Stimulated activated CD8-positive, alpha-beta memory T cell treated with anti-CD3 and anti-CD28 coated beads, Interleukin-2, amount 100 ng/mL, for 1 hour (primary cell): ENCODE measurements at places on chromosomes 3 and 15.

DNA sequence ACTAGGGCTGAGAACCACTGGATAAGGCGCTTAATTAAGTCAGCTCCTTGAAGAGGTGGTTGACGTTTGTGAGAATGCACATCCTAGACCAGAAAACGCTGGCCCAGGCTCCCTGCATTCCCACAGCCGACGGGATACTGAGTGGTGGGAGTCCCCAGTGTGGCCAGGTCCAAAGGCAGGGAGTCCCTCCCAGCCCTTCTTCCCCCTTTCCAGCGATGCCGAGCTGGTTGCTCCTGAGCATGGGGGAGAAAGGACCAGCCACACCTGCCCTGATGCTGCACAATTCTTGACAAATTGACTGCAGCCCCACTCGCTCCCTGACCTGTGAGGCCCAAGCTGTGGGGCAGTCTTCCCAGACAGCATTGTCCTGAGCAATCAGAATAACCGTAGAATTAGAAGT, 79.5 kb upstream of the PXYLP1 start:
- no peak for DNase-seq

DNA sequence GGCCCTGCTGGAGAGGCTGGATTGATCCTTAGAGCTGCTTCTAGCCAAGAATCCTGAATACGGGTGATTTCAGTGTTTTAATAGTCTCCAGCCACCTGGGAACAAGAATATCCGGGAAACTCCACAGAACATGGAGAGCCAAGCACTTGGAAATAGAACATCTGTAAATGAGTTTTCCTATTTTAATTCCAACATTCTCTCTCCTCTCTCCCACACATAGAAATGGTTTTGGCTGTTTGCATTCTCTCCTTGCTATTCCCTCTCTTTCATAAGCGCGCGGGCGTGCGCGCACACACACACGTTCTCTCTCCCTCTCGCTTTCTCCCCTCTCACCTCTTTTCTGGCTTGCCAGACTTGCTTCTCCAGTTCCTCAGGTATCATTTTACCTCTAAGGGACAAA, 50.6 kb downstream of the GADL1 start:
- DNase-seq: no peak

DNA sequence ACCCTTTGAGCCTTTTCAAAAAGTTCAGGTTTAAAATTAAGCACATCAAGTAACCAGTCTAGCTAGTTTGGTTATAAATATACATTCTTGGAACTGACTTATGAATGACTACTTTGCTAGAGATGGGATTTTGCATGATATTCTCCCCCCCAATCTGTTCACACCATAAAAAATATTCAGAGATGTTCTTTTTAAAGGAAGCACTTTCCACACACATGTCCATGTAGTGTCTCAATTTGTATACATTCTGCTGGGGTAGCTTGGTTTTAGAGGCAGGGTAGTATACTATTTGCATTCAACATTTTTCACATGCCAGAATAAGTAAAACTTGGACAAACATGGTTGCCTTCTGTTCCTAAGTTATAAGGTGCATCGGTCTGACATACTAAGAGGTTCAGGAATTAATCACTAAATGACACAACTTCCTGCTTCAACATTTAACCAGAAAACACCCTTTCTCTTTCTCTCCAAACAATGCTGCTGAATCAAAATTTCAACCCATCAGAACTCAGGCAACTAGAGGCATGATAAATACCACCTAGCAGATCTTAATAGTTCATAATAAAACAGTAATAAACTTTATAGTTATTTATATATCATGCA, 57.0 kb downstream of the SUMF1 start:
- DNase-seq: no peak

GRCh38 chr3:123256256-123256655, 54.5 kb downstream of the SEC22A start:
- no peak for DNase-seq

DNA sequence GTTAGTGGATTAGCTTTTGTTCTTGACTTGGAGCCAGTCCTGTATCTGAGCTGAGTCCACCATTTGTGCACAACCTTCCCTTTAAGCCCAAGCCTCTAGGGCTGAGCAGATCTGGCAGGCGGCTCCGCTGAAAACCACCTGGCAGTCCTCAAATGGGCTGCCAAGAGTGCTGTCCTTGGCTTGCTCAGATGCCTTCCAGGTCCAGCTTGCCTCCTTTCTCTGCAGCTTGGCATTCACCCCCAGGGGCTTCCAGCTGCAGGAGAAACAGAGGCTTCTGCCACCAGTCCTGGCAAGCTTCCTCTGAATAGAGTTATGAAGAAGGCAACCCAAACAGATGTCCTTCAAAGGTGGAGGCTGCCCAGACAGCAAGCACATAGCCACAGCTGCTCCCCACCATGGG, 96.7 kb downstream of the LRTM1 start:
- no peak for DNase-seq

GRCh38 chr3:121943431-121943830, 49.2 kb downstream of the SLC15A2 start:
- no peak for DNase-seq

GRCh38 chr15:70245932-70246622, 148.4 kb upstream of the TLE3 start:
- DNase-seq: no peak

- no peak for DNase-seq
Observed at GRCh38 chr15:60326824-60327654, 70.7 kb downstream of the ANXA2 start.

DNA sequence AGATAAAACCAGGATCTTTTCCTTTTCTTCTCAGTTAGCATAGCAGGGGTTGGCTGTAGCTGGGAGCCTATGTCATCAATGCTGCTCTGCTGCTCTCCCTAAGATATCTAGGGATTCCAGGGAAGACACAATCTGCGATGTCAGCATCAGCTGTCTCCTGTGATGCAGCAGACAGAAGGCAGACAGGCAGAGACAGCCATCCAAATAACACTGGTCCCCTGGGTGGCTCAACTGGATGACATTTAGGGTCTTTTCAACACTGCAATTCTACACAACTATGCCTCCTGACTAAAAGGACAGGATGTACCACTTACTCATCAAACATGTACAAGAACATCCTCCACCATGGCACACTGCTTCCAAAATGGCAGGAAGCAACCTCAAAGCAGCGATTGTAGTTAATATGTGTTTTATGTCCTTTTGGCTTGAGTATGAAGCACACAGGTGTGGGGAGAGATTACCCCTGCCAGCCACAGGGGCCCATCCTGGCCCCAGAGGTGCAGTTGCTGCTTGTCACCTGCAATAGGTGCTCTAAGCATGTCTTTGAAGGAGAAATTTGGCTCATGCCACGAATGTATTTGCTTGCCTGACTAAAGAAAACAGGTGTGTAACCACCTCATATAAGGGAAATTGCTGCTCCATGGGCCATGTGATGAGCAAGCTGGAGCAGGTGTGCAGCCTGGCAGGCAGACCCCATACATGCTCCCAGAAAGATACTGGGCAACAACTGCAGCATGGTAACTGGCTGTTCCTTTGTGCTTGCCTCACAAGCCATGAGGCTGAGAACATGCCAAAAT, 357.8 kb downstream of the VPS13C start:
- no peak for DNase-seq

DNA sequence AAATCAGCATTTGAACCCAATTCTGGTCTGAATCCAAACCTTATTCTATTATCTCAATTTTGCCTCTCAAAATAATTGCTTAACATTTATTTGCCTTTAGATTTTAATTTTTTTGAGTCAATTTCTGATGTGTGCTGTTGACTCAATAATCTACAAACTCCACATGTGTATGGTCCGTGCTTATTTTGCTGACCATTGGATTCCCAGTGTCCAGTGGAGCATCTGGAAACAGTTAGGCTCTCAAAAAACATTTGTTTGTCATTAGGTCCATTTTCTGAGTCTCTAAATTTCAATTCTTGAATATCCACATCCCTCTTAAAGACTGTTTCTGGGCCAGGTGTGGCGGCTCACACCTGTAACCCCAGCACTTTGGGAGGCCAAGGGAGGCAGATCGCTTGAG, 19.2 kb upstream of the MYZAP start:
- no peak for DNase-seq

- no peak for DNase-seq
Observed at GRCh38 chr3:124282751-124283651, 291.1 kb upstream of the ROPN1 start.

GRCh38 chr15:73949496-73949895, 23.2 kb downstream of the LOXL1 start:
- DNase-seq: no peak

DNA sequence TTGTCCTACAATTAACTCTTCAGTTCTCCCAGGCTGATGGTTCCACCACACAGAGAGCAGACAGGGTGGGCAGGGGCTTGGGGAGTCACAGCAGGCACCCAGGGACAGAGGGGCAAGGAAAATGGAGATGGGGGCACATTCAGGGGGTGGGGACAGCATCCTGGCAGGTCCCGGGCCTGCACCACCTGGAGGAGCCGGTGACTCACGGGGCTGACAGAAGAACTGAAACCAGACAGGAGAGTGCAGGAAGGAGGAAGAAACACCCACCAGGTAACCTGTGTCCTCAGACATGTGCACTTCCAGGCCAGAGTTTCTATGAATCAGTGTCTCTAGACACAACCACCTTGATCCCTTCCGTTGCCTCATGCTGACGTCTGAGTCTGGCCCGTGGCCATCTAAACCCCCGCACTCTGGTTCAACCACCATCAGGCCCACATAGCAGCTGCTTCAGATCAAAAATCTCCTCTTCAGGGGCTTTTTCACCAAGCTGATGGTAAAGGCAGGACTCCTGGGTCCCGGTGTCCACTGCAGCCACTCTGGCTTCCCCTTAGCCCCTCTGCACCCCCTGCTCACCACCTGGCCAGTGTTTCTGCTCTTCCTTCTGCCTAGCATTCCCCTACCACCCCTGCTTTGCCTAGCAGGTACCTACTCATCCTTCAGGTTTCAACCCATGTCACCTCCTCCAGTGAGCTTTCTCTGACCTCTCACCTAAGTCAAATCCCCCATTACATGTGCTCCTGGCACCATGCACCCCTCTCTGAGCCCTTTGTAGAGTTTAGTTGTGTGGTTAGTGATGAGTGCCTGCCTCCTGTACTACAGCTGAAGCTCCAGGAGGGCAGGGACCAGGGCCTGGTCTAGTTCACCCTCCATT, 16.5 kb upstream of the CYP11A1 start:
- DNase-seq: peak; percentile 15

DNA sequence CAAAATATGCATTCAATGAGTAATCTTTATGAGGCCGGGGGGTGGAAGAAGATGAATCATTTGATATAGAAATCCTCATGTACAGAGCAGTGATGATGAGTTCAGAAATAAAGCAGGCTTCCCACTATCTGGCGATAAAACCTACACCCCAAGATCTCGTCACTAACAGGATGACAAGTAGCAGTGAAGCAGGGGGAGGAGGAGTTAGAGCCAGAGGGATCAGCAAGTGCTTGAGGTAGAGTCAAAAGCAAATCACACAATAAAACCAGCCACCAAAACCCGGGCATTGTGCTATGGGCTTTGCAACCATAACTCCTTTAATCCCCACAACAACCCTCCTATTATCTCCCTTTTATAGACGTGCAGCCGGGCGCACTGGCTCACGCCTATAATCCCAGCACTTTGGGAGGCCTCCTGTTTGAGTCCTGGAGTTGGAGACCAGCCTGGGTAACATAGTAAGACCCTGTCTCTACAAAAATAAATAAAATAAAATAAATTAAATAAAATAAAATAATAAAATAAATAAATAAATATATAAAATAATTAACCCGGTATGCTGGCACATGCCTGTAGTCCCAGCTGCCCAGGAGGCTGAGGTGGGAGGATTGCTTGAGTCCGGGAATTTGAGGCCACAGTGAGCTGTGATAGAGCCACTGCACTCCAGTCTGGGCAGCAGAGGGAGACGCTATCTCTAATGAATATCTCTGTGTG, 53.0 kb downstream of the STARD5 start:
- DNase-seq: no peak

DNA sequence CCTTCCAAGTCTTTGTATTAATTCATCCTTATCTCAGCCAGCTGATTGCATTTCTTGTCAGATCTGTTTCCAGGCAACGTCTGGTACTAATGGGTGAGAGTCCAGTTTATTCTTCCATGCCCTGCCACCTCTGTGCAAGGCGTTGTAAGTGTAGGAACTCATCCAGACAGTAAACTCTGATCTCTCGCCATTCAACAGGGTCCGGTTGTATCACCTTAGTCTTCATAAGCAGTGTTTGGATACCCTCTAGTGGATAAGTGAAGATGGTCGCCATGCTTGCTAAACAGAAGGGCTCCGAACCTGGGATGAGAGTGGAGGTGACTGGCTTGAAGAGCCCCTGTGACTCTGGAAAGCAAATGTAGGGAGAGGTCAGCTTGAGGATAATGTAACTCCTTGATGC, 51.6 kb upstream of the CMTM7 start:
- DNase-seq: no peak

- DNase-seq: no peak
Observed at GRCh38 chr15:34613301-34613700, 29.9 kb upstream of the GOLGA8B start.

DNA sequence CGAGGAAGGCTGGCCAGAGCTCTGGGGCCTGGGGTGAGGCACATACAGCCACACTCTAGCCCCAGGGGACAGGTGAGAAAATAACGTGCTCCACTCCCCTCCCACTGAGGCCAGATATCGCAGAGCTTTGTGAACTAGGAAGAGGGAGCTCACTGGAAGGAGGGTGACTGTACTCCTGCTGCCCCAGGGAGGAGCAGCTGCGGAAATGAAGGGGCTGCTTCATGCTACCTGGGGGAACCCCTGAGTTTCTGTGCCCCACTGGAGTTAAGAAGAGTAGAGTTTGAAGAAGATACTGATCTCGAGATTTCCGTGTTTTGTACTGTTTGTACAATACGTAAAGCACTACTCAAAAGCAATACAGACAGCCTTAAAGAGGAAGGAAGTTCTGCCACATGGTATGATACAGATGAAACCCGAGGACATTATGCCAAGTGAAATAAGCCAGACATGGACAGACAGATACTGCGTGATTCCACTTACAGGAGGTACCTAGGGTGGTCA, 44.6 kb downstream of the CMTM6 start:
- peak; percentile 37 for DNase-seq

GRCh38 chr3:50534681-50535330, 31.4 kb upstream of the CACNA2D2 start:
- no peak for DNase-seq

DNA sequence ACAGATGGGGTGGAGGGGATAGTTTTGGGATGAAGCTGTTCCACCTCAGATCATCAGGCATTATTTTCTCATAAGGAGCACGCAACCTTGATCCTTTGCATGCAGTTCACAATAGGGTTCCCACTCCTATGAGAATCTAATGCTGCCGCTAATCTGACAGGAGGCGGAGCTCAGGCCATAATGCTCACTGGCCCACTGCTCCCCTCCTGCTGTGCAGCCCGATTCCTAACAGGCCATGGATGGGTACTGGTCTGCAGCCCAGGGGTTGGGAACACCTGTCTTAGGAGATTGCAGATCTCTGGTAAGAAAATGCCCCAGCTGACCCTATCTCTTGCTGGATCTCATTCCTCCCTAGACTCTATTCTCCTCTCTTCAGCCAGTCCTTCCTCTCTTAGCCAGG, 6.8 kb downstream of the CSTA start:
- no peak for DNase-seq
